ENCODE measurements at places on chromosomes 5 and 9.
A peak's percentile ranks its signal among the peaks of the same experiment; 100 is the strongest.

DNA sequence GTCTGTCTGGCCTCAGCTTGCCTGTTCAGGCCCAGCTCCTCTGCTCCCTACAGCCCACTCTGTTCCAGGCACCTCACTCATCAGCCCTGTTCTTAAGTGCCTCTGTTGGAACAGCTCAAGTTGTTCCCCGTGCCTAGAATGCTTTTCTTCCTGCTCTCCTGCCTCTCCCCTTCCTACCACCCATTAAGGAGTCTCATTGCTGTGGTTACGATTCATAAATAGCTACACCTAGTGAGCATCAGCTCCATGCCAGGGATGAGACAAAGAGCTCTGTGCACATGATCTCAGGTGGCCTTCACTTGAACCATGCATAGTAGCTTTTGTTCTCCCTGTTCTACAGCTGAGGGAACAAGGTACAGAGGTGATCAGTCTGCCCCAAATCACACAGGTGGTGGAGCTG is 54.3 kb downstream of the PSD2 start:
- H3K27me3 ChIP-seq: peaks cover 2% of the 10 kb centered on the region
- H3K4me1 ChIP-seq: no peaks in the 10 kb centered on the region
- H3K27ac ChIP-seq: no peak overlapping the region
- H3K4me3 ChIP-seq: no peak overlapping the region
- H3K36me3 ChIP-seq: no peaks in the 10 kb centered on the region

DNA sequence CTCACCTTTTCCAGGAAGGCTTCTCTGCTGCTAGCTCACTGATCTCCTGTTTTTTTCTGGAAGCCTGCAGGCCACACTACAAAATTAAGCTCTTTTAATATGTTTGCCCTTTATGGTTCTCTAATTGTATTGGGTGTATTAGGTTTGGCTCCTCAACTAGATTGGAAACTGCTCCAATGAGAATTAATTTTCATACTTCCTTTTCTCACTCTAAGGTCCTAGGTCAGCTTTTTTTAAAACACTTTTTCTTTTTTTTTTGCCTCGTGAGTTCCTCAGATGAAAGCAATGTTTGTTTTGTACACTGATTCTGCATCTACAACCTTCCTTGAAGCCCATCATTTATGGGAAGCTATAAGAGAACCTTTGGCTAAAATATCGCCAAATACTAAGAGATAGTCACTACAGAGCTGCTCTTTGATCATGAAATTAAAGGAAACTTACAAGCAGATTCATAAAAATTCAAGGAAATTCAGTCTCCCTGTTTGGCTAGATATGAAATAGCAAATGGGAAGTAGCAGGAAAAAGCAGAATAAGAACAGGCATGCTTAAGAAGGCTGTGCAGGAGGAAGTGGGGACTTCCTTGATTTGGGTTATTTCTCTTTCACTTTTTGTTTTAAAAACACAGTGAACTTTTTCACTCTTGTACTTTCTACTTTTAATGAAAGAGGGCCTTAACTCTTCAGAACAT is 55.2 kb upstream of the FYB1 start:
- peak overlapping the region; percentile 98 for H3K27ac ChIP-seq
- peak overlapping the region; percentile 43 for H3K4me3 ChIP-seq
- peaks cover 29% of the 10 kb centered on the region for H3K4me1 ChIP-seq

- H3K27me3 ChIP-seq: no peaks in the 10 kb centered on the region
- no peaks in the 10 kb centered on the region for H3K36me3 ChIP-seq
- no peak overlapping the region for H3K4me3 ChIP-seq
- peaks cover 14% of the 10 kb centered on the region for H3K4me1 ChIP-seq
- no peak overlapping the region for H3K27ac ChIP-seq
Observed at GRCh38 chr9:36045610-36046009, 8.9 kb downstream of the RECK start.

- DNase-seq: no peak
- H3K27ac ChIP-seq: no peak overlapping the region
- no peaks in the 10 kb centered on the region for H3K36me3 ChIP-seq
- no peak overlapping the region for H3K4me3 ChIP-seq
- no peaks in the 10 kb centered on the region for H3K4me1 ChIP-seq
Observed at GRCh38 chr5:2910401-2911175, 159.1 kb upstream of the IRX2 start.

DNA sequence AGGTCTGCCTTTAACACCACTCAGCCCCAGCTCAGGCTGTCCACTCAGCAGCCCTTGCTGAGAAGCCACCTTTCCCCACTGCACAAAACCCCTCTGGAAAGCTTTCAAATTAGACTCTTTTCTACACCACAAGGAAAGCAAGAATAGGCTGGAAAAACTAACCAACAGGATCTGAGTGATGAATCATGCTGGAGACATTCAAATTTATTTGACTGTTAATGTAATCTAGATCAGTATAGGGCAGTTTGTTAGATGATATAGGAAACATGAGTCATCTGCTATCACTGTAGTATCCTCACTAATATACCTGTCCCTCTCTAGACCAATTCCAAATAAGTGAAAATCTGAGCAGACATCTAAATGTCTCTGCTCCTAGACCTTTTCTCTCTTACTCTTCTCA is 127.8 kb upstream of the PAM start:
- no peak overlapping the region for H3K4me3 ChIP-seq
- no peaks in the 10 kb centered on the region for H3K36me3 ChIP-seq
- no peak for DNase-seq
- no peaks in the 10 kb centered on the region for H3K27me3 ChIP-seq
- no peak overlapping the region for H3K27ac ChIP-seq

- H3K4me3 ChIP-seq: no peak overlapping the region
- H3K36me3 ChIP-seq: no peaks in the 10 kb centered on the region
- H3K27me3 ChIP-seq: no peaks in the 10 kb centered on the region
- no peak for DNase-seq
Observed at GRCh38 chr5:103218164-103218563, 40.4 kb upstream of the MACIR start.

DNA sequence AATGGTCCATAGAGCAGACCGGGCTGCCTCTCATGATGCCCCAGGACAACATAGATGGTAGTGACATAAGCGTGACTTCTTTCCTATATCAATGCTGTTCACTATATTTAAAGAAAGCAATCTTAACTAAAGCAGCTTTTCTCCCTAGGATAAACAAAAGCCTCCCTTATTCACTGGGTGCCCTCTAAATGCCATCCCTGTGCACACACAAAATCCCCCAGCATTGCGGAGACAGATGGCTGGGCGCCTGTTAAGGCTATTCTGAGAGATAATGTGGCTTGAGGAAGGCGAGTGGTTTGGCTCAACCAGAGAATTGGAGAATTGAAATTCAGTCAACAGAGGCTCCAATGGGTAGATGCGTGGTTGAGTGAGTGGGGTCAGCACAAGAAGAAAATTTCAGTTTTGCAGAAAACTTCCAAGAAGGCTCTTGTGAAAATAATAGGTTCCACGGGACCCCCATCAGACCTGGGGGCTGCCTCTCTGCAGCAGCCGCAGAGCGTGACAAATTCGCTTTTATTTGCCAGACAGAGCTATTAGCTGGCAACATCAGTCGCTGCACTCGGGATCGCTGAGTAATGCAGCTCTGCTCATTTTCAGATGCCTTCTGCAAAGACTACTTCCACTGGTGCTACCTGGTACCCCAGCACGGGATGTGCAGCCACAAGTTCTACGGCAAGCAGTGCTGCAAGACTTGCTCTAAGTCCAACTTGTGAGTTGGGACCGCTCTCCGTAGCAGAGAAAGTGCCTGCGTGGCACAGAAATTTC is 103.9 kb upstream of the ICE1 start:
- H3K4me3 ChIP-seq: no peak overlapping the region
- no peak for DNase-seq
- no peaks in the 10 kb centered on the region for H3K4me1 ChIP-seq
- H3K27ac ChIP-seq: no peak overlapping the region

DNA sequence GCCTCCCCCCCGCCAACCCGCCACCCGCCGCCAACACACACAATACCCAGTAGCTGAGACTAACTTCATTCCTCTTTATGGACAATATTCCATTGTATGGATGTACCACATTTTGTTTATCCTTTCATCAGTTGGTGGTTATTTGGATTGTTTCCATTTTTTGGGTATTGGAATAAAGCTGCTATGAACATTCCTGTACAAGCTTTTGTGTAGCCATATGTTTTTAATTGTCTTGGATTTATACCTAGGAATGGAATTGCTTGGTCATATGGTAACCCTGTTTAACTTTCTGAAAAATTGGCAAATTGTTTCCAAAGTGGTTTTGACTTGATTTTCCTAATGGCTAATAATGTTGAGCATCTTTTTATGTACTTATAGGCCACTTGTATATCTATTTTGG is 4.9 kb upstream of the UBTD2 start:
- no peak overlapping the region for H3K27ac ChIP-seq
- peaks cover 9% of the 10 kb centered on the region for H3K4me1 ChIP-seq
- no peak overlapping the region for H3K4me3 ChIP-seq
- H3K36me3 ChIP-seq: no peaks in the 10 kb centered on the region
- DNase-seq: no peak
- no peaks in the 10 kb centered on the region for H3K27me3 ChIP-seq

GRCh38 chr9:130820135-130820738 is 14.8 kb upstream of the ABL1 start:
- H3K27me3 ChIP-seq: no peaks in the 10 kb centered on the region
- H3K36me3 ChIP-seq: no peaks in the 10 kb centered on the region
- H3K4me1 ChIP-seq: no peaks in the 10 kb centered on the region
- H3K27ac ChIP-seq: no peak overlapping the region
- DNase-seq: no peak
- H3K4me3 ChIP-seq: no peak overlapping the region

- no peaks in the 10 kb centered on the region for H3K27me3 ChIP-seq
- no peak overlapping the region for H3K27ac ChIP-seq
- no peak for DNase-seq
- no peaks in the 10 kb centered on the region for H3K36me3 ChIP-seq
Observed at GRCh38 chr5:153807801-153808200, 230.9 kb downstream of the FAM114A2 start.

DNA sequence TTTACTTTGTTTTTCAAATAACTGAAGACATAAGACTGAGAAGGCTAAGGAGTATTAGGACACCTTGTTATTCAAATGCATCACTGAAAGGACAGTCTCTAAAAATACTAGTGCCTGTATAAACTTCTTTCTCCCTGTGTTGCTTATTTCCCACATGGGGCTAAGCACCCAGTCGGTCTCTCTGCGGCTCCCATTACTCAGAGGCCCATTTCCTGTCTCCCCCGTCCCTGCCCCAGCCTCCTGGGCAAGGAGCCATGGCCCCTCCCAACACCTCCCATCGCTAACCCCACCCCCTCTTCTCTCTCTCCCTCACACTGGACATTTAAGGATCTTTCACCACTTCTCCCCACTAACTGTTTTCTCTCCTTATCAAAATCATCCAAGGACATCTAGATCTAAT is 81.9 kb downstream of the EBF1 start:
- no peak for DNase-seq
- no peaks in the 10 kb centered on the region for H3K36me3 ChIP-seq
- H3K4me3 ChIP-seq: no peak overlapping the region

DNA sequence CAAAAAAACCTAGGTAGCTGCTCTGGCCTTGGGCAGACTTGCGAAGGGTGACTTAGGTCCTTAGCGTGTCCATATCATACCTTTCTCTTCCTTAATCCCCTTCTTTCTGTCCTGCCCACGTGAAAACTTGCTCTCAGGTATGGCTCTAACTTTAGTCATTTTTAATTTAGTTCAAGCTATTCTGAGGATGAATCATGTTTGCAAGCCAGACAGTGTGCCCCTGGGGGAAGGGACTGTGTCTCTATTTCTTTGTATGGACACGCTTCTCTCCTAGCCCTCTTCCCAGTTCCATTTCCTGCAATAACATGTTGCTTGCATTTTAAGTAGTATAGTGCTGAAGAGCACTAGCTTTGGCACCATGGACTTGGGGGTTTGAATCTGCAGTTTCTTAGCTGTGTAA is 120.6 kb downstream of the PTTG1 start:
- H3K27me3 ChIP-seq: no peaks in the 10 kb centered on the region
- no peaks in the 10 kb centered on the region for H3K36me3 ChIP-seq
- H3K27ac ChIP-seq: no peak overlapping the region

DNA sequence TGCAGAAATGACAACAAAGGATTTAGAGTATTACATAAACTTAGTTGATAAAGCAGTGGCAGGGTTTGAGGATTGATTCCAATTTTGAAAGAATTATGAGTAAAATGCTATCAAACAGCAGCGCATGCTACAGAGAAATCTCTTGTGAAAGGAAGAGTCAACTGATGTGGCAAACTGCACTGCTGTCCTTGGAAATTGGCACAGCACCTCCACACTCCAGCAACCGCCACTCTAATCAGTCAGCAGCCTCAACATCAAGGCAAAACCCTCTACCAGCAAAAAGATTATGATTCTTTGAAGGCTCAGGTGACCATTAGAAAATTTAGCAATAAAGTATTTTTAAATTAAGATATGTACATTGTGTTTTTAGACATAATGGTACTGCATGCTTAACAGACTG is 66.4 kb downstream of the AUH start:
- peaks cover 7% of the 10 kb centered on the region for H3K36me3 ChIP-seq
- no peaks in the 10 kb centered on the region for H3K27me3 ChIP-seq
- no peak for DNase-seq
- no peaks in the 10 kb centered on the region for H3K4me1 ChIP-seq
- no peak overlapping the region for H3K4me3 ChIP-seq

GRCh38 chr5:106877881-106878280 is 792.9 kb downstream of the EFNA5 start:
- H3K27me3 ChIP-seq: no peaks in the 10 kb centered on the region
- H3K36me3 ChIP-seq: no peaks in the 10 kb centered on the region
- H3K4me3 ChIP-seq: no peak overlapping the region
- no peak for DNase-seq
- H3K4me1 ChIP-seq: no peaks in the 10 kb centered on the region
- no peak overlapping the region for H3K27ac ChIP-seq

DNA sequence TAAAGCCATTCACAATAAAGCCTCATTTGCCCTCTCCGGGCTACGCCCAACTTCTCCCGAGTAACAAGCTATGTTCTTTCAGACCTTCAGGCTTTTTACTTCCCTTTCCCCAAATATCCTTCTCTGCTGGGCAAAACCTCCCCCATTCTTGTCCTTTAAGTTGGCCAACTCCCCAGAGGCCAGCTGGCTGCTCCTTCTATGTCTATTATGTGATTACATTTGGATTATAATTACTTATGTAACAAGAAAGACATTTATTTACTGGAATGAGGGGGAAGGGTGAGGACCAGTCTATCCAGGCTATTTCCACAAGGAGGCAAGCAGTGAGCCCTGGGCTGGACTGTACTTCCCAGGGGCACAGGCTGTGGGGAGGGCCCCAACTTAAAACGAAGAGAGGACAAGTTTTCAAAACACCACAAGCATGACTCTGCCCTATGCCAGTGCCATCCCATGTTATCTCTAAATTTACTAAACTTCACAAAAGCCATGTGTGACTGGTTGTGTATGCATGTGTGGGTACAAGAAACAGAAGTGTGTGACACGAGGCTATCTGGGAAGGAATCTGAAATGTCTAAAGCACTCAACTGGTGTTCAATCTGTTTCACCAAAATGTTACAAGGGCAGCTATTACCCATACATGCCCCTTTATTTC is 84.5 kb downstream of the GNAQ start:
- no peak overlapping the region for H3K27ac ChIP-seq

GRCh38 chr5:138439477-138440158 is 761 bp downstream of the REEP2 start:
- H3K4me3 ChIP-seq: peak overlapping the region; percentile 36
- H3K4me1 ChIP-seq: peaks cover 16% of the 10 kb centered on the region
- no peak overlapping the region for H3K27ac ChIP-seq

All from T-cell (primary cell).